ENCODE measurements at places on chromosomes 4 and X. TPM values are rescaled to one million over a fixed set of nuclear protein-coding genes. Genes with fewer than 3 reads are reported as not detected.

DNA sequence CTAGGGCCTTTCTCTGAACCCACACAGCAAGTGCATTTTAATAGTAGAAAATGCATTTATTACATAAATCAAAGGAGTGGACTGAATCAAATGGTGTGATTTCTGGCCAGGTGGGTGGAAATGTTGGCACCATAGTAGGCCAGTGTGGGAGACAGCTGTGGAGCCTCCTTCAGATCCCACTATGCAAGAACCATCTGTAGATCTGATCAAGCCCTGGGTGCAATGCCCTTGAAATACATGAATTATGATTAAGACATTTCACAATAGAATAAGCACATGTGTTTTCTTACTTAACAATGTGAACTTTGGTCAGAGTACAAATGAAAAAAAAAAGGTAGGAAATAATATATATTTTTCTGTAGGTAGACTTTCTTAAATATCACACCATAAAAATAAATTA is 204.3 kb downstream of the PCDH7 start:
- no peak for DNase-seq

The RPGR gene
- 6.6 TPM for total RNA-seq

The KCTD8 gene
- not detected for total RNA-seq

- peak; percentile 61 for DNase-seq
Measured at GRCh38 chr4:94534401-94535312, 82.9 kb downstream of the PDLIM5 start.

GRCh38 chrX:75158054-75158453 is 2.0 kb upstream of the ABCB7 start:
- no peak for DNase-seq

The MTTP gene
- 0.21 TPM for total RNA-seq

The CFAP99 gene
- total RNA-seq, result not detected

- DNase-seq, result no peak
Measured at GRCh38 chrX:150478496-150479492, 89.6 kb upstream of the MTM1 start.

DNA sequence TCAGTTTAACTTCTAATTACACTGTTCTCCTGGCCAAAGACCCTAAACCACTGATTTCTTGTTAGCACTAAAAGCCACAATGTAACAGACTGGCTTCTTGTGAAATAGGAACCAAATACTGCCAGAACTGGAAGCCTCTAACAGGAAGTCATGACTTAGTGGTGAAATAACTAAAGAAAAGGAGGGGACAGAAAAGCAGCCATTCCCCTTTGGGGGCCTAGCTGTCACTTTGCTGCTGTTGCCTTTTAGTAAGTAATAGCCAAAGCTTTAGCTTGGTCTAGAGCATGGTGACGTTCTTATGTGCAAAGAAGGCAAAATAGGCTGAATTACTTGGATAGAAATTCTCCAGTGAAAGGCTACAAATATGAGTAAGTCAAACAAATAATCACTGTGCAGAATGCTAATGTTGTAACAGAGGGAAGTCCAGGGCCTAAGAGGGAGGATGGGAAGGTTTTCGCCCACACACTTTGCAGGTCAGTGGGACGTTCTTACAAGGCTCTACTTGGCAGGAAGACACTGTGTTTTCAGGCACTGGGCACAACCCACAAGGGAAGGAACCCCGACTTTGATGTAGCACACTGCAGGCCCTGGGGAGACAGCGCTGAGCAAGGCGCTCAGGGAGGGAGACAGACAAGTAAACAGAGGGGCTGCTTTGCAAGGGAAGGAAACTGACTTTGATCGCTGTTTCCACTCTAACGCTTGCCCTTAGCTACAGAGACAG is 16.7 kb downstream of the GAB3 start:
- DNase-seq, result no peak

DNA sequence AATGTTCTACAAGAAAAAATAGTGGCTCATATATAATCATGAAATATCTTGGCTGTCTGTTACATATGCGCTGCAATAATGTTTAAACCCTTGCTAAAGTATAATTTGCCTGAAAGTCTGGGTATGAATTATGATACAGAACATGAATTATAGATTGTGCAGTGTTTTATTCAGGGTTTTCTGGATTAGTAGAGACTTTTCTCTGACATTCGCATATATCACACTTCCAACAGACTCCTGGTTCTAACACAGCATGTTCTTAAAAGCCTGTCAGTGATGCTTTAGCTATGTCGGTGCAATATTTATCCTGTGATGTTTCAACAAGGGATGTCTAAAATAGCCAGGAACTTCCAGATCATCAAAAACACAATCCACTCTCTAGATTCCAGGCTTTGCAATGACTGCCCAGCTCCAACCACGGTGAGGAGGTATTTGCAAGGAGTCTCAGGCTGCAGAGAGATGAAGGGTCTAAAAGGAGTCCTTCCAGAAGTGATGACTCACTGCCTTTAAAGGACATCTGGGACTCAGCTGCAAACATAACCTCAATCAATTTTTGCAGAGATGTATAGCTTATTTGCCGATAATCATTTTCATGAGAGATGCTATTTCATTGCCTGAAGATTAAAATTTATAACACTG is 69.4 kb downstream of the RWDD4 start:
- DNase-seq, result no peak

- DNase-seq, result no peak
Measured at GRCh38 chr4:108201774-108202173, 33.0 kb upstream of the LEF1 start.

The SOWAHB gene
- 0.10 TPM for total RNA-seq

GRCh38 chr4:54879576-54879975 is 221.8 kb downstream of the KIT start:
- DNase-seq, result no peak

DNA sequence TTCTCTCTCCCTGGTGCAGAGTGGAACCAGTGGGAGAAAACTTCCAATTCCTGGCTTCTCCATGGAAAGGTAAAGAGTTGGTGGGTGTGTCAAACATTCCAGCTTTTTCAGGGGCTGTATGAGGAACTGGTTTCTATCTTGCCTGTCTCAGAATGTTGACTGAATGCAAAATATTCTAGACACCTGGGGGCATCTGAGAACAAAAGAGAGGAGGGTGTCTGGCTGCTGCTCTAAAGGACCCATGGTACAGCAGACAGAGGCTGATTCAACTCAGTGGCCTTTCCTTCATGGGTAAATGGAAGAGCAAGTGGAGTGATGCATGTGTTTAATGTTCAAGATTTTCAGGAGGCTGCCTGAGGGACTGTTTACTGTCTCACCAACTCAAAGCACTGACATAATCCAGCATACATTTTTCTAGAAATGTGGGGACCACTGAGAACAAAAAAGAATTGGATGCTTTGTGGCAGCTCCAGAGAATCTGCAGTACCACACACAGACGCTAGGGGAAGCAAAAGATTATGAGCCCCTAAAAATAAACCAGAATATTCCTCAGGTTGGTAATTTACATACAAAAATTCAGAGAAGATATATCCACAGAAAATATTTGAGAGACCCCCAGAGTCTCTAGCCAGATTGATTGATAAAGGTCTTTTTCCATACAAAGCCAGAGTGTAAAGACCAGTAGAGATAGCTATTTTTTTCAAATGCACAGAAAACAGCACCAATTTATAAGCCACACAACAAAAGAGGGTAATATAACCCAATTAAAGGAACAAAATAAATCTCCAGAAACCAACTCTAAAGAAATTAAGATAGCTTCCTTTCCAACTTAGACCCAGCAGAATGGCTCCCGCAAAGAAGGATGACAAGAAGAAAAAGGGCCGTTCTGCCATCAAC is 48.0 kb upstream of the STARD8 start:
- DNase-seq, result no peak

DNA sequence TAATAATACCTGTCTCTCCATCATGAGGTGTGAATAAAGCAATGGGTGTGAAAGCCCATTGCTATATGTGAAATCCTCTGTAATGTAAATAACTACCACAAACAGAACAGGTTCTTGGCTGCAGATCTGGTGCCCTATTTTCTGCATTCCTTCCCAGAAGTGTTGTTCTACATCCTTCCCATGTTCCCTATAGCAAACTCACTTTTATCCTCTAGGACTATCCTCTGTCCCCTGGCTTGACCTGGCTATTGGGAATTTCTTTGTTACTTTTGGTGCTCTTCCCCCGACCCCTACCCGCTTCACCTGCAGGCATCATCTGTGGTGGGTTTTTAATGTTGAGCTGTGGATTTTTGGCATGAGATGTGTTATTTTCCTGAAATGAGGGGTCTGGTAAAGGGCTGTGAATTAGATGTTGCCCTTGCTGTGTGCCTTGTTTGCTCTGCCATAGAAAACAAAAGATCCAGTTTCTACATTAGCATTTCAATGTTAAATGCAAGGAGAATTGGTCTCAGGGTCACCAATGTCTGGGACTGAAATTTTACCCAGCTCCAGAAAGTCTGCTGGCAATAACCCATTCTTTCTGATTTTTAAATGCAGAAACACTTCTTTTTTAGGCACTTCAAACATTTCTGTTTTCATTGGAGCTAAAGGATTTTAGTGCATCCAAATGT is 13.6 kb upstream of the FREM3 start:
- no peak for DNase-seq

DNA sequence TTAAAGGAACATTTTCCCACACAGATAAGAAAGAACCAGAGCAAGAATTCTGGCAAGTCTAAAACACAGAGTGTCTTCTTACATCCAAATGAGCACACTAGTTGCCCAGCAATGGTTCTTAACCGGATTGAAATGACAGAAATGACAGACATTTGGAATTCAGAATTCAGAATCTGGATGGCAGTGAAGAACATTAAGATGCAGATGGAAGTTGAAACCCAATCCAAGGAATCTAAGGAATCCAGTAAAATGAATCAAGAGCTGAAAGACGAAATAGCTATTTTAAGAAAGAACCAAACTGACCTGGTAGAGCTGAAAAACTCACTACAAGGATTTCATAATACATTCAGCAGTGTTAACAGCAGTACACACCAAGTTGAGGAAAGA is 21.5 kb downstream of the ANAPC10 start:
- DNase-seq, result no peak

DNA sequence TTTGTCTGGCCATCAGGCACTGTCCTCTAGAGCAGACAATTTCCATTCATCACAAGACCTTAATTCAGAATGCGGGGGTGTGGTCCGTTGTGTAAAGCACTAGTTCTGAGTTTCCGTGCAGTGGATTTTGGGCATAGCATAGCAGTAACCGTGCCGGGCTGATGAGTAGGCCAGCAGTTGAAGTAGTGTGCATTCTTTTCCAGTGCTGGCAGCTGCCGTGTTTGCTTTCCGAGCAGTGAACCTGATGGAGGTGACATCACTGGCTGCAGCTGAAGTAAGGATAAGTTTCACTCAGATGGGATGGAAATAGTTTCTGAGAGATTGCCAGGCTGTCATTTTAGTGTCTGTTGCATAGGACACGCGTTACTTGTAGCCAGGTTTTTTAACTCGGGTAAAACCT is 107.0 kb upstream of the STIM2 start:
- DNase-seq, result no peak

- DNase-seq, result no peak
Measured at GRCh38 chr4:3515646-3516045, 16.6 kb downstream of the LRPAP1 start.

GRCh38 chrX:150731795-150732194 is 38.6 kb downstream of the MTMR1 start:
- no peak for DNase-seq

The SPANXB1 gene
- total RNA-seq, result not detected

GRCh38 chr4:176065435-176066291 is at the start of gene WDR17:
Gene WDR17, plus strand, starts transcription at chr4:176065841. Its CDS starts 45,740 bp downstream, at chr4:176111581.
- peak; percentile 48 for DNase-seq

DNA sequence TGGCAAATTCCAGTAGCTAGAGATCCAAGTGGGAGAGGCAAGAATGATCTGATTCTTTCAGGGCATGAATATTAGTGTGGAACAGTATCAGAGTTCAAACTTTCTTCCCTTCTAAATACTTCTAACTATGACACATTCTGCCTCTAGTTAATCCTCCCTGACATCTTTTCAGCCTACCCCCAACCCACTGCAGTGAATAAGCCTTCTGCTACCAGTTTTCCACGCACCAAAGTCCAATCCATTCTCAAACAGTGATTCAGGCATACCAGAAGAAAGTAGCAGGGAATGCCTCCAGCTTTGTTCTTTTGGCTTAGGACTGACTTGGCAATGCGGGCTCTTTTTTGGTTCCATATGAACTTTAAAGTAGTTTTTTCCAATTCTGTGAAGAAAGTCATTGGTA is 155.4 kb upstream of the FTHL17 start:
- DNase-seq, result no peak

- no peak for DNase-seq
Measured at GRCh38 chr4:15848191-15848842, 70.2 kb downstream of the CD38 start.

DNA sequence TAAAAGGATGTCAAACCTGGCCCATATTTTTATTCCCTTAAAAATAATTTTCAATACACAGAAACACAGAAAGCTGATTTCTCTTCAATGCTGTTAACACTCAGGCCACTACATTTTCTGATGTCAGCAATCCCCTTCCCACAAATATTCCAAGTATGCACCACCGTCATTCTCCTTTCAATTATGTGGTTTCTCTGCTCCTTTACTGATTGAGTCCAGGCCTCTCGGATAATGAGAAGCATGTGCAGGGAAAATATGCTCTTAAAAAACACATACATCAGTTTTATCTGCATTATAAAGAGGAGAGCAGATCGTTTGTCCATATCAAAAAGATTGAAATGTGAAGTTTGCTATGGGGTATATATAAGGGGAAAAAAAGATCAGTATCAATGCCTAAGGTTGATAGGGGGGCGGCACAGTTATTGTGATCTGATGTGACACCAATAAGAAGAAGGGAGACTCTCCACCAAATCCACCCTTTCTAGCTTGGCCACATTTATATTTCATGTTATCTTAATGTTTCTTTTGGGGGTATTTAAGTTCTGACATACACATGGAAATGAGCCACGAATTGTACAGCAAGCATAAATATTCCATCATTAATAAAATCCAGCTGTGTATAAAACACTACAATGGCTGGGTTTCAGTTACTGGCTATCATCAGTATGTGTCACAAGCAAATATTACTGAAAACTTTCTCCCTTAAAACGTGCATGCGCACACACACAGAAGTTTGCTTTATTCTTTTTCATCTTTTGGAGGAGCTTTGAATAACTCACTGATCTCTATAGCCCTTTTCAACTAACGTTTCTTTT is 6.4 kb downstream of the AMOT start:
- no peak for DNase-seq

- no peak for DNase-seq
Measured at GRCh38 chr4:53489279-53489889, 101.9 kb downstream of the LNX1 start.

The TEX13D gene
- 0.15 TPM for total RNA-seq

Measured in GM12878 (cell line).